ENCODE measurements at places on chromosomes 4 and X. TPM values are rescaled to one million over a fixed set of nuclear protein-coding genes. Genes with fewer than 3 reads are reported as not detected.

The NAAA gene
- 20.0 TPM for total RNA-seq

The CFAP47 gene
- not detected for total RNA-seq

The S100P gene
- total RNA-seq, result not detected

The DBET gene
- not detected for total RNA-seq

The ADGRG4 gene
- not detected for total RNA-seq

The FGF13 gene
- 6.2 TPM for total RNA-seq

The FHDC1 gene
- total RNA-seq, result under 0.01 TPM

The DCAF12L1 gene
- not detected for total RNA-seq

The IBSP gene
- not detected for total RNA-seq

The C4orf50 gene
- not detected for total RNA-seq

The MAGEC2 gene
- total RNA-seq, result not detected

The HHIP gene
- total RNA-seq, result 1.1 TPM

The F11 gene
- not detected for total RNA-seq

The ADH1A gene
- not detected for total RNA-seq

The ZNF595 gene
- 10.2 TPM for total RNA-seq

The SPANXN4 gene
- total RNA-seq, result not detected

The SOD3 gene
- 66.9 TPM for total RNA-seq

The MGAT4D gene
- not detected for total RNA-seq

The NOX1 gene
- not detected for total RNA-seq

The YY2 gene
- total RNA-seq, result 1.1 TPM

The IL15 gene
- 6.9 TPM for total RNA-seq

The SPIN2A gene
- 0.15 TPM for total RNA-seq

Data from smooth muscle cell of the coronary artery (primary cell).